CD4-positive, alpha-beta T cell (primary cell): ENCODE measurements at places on chromosomes 3 and 15.

DNA sequence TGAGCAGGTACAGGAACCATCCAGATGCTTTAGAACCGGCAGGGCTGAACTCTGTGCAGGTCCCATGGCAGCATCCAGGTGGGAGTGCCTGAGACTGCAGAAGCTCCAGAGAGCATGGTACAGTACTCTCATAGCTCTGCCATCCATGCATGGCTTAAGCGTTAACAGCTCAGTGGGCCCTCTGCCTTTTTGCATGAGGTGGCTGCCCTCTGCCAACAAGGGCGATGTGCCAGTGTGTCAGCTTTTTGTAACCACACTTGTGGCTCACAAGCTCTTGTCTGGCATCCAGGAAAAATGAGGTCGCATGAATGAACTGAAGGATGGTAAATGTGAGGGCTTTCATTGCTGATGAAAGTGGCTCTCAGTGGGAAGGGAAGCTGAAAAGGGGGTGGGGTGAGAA, 950.1 kb downstream of the DIPK2A start:
- DNase-seq: no peak

GRCh38 chr3:46236294-46237054, 5.8 kb upstream of the CCR3 start:
- no peak for DNase-seq

- DNase-seq: no peak
These were observed 3.0 kb upstream of the MAP1A start for GRCh38 chr15:43514241-43515057.

GRCh38 chr15:78234515-78235040, at the start of gene ACSBG1:
Gene ACSBG1 (minus strand): TSS chr15:78234565. CDS start chr15:78234501, 64 bp downstream.
- DNase-seq: no peak

GRCh38 chr3:122628567-122628966, 51.1 kb downstream of the PARP15 start:
- DNase-seq: no peak

DNA sequence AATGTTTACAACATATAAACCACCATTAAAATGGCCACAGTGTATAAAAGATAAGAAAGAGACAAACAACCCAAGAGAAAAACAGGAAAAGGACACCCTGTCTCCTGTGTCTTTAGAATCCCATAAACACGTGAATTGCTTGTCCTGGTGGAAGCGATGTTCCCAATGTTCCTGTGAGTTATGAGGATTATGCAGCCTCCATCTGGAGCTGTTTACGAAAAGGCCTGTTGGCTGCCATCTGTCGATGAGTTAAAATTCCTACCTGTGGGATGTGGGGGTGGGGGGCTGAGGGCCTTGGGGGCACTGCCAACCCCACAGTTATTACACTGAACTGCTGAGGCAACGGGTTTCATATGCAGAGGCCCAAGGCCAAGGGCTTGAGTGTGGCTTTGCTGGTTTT, 13.6 kb downstream of the NISCH start:
- no peak for DNase-seq

- DNase-seq: no peak
These were observed 10.9 kb downstream of the ZBTB47 start for GRCh38 chr3:42664438-42664803.
